ENCODE measurements at places on chromosomes 16 and 17. TPM values are rescaled to one million over a fixed set of nuclear protein-coding genes. Genes with fewer than 3 reads are reported as not detected.

The GRIN2A gene
- total RNA-seq: not detected

The WSCD1 gene
- 0.05 TPM for total RNA-seq

The MIS12 gene
- total RNA-seq: 14.5 TPM

The HIGD1B gene
- total RNA-seq: not detected

The ACACA gene
- total RNA-seq: 104 TPM

The CMTM1 gene
- 1.9 TPM for total RNA-seq

The HBA1 gene
- not detected for total RNA-seq

The ABCC11 gene
- not detected for total RNA-seq

The CTRB1 gene
- not detected for total RNA-seq

The CFAP52 gene
- total RNA-seq: not detected

The PMM2 gene
- 28.8 TPM for total RNA-seq

The FOXL1 gene
- total RNA-seq: 1.8 TPM

The GPS1 gene
- total RNA-seq: 90.3 TPM

The CTRL gene
- under 0.01 TPM for total RNA-seq

The SMIM36 gene
- not detected for total RNA-seq

The KRT36 gene
- total RNA-seq: not detected

The TPSD1 gene
- total RNA-seq: not detected

The PARN gene
- 27.6 TPM for total RNA-seq

The GPT2 gene
- 36.9 TPM for total RNA-seq

The CES1 gene
- not detected for total RNA-seq

The KRTAP4-9 gene
- total RNA-seq: not detected

The ZNF750 gene
- not detected for total RNA-seq

The TBC1D3C gene
- not detected for total RNA-seq

The ACE gene
- total RNA-seq: 1.1 TPM

The KRT12 gene
- total RNA-seq: not detected

The TBC1D3E gene
- not detected for total RNA-seq

The KREMEN2 gene
- not detected for total RNA-seq

The SRP68 gene
- total RNA-seq: 41.3 TPM

The GGNBP2 gene
- 69.7 TPM for total RNA-seq

The ZNF668 gene
- 9.8 TPM for total RNA-seq

The KRTAP4-5 gene
- total RNA-seq: not detected

The BCO1 gene
- total RNA-seq: not detected

The ZNF200 gene
- 8.0 TPM for total RNA-seq

Data from smooth muscle cell of the umbilical artery (primary cell).